ENCODE measurements at places on chromosomes 2 and 18.

DNA sequence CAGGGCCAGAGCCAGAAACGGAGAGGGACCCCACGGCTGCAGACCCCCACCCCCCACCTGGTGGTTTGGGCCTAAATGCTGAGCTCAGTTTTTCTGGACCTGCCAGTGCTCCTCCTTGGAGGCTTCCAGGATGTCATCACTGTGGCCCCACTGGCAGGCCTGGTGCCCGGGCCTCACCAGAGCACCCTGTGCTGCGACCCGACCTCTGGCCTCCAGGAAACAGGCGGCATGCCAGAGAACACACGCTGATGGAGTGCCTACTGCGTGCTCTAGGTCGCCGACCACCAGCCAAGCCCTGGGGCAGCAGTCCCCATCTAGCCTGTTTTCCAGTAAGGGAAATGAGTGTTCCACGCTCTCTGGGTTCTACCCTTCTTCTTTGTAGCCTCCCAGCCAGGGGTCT lies 33.8 kb downstream of the HS6ST1 start:
- DNase-seq = no peak

- DNase-seq = no peak
These were observed 217.6 kb downstream of the NDUFA10 start for GRCh38 chr2:239807568-239807967.

GRCh38 chr2:237557633-237558015 lies 8.8 kb upstream of the PRLH start:
- no peak for DNase-seq

GRCh38 chr18:62578980-62579511 lies 56.2 kb downstream of the ZCCHC2 start:
- no peak for DNase-seq

- DNase-seq = no peak
These were observed 2.2 kb downstream of the INO80D start for GRCh38 chr2:206083602-206084438.

GRCh38 chr2:151840216-151841046 lies 12.2 kb upstream of the ARL5A start:
- no peak for DNase-seq

DNA sequence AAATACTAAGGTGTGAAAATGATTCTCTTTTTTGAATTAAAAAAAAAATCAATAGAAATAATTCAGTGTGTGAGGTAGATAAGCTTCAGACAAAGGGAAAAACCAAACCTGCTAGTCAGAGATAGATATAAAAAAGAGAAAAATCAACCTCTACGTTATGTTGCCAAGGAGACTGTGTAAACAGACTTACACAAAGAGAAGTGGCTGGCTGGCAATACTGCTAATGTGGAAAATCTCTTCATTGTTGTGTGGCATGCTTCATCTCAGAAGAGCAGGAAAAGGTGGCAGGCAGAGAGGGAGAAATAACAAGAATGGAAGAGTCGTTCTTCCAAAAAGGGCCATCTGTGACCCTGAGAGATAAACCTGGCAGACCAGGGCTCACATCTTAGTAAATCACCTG lies 200.8 kb downstream of the SLC8A1 start:
- no peak for DNase-seq

GRCh38 chr2:126994340-126994777 lies 95.7 kb downstream of the TEX51 start:
- DNase-seq = no peak

GRCh38 chr2:5290900-5291546 lies 401.2 kb upstream of the SOX11 start:
- DNase-seq = no peak

DNA sequence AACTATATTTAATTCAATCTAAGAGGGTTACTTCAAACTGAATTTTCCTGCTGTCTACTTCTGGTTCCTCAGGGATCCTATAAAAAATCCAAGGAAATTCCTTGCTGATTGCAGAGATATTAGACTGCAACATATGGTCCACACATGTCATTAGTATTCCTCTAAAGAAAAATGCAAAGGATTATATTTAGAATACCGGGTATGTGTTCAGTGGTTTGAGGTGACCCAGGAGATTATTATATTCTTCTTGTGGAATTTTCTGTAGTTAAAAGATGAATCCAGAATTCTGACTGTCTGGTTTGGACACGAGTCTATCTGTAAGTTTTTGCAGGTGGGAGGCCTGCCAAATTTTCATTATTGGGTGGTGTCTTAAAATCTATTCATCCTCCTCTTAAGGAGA lies 18.2 kb downstream of the HOXD1 start:
- DNase-seq = no peak

DNA sequence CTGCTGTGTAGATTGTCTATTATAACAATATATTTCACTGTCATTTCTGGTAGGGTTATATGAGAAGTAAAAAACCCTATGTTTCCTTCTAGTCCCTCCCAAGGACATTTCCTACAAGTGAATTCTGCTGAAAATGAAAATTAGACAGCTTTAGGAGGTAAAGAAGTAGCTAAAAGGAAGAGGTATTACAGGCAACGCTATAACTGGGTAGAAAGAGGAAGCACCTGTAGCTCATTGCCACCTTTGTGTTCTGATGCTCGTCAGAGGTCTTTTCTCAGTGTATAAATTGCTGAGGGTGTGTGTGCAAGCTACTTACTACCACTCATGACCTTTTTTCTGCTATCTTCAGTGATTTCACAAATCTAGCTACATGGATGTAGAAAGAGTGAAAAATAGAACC lies 1.4 kb downstream of the DNAJC10 start:
- DNase-seq = peak; percentile 74

DNA sequence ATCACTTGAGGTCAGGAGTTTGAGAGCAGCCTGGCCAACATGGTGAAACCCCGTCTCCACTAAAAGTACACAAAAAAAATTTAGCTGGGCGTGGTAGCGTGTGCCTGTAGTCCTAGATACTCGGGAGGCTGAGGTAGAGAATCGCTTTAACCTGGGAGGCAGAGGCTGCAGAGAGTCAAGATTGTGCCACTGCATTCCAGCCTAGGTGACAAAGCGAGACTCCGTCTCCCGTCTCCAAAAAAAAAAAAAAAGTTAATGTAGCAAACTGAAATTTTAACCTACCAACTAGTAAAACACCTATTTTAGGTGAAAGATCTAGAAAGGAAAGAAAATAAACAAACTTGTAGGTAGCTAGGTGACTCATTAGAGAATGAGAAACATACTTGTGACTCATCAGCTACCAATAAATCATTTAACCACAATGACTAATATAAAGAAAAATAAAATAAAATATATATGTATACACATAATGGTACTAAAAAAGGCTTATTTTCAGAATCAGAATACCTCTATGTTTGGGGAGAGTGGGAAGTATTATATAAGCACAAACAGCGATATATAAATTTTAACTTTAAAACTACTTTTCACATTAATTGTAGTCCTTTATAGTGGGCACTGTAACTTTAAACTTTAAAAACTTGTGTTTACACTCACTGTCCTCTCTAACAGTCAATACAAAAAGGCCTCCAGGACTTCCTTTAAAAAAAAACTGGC lies 36.6 kb downstream of the DARS1 start:
- DNase-seq = no peak

DNA sequence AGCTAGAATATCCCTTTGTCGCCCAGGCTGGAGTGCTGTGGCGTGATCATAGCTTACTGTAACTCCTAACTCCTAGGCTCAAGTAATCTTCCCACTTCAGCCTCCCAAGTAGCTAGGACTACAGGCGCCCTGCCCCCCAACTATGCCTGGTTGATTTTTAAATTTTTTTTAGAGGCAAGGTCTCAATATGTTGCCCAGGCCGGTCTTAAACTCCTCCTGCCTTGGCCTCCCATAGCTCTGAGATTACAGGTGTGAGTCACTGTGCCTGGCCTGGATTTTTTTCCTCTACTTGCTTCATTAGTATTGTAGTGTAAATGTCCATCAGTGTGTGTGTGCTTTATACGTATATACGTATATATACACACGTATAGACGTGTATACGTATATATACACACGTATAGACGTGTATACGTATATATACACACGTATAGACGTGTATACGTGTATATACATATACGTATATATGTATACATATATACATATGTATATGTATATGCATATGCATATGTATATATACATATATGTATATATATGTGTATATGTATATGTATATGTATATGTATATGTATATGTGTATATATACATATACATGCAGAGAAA lies 124.4 kb downstream of the DIS3L2 start:
- no peak for DNase-seq

- DNase-seq = peak; percentile 26
These were observed 822 bp downstream of the UBE2E3 start for GRCh38 chr2:180980943-180981911.

DNA sequence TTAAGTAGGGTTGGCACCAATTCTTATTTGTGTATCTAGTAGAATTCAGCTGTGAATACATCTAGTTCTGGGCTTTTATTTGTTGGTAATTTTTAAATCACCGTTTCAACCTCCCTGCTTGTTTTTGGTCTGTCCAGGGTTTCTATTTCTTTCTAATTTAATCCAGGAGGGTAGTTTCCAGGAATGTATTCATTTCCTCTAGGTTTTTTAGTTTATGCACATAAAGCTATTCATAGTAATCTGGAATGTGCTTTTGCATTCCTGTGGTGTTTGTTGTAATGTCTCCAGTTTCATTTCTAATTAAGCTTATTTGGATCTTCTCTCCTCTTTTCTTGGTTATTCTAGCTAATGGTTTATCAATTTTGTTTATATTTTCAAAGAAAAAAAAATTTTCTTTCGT lies 1361.8 kb upstream of the DDX18 start:
- no peak for DNase-seq

Measured in naive B cell (primary cell).